Right atrium auricular region (tissue), 2 donors: ENCODE measurements at places on chromosomes 4 and X.

DNA sequence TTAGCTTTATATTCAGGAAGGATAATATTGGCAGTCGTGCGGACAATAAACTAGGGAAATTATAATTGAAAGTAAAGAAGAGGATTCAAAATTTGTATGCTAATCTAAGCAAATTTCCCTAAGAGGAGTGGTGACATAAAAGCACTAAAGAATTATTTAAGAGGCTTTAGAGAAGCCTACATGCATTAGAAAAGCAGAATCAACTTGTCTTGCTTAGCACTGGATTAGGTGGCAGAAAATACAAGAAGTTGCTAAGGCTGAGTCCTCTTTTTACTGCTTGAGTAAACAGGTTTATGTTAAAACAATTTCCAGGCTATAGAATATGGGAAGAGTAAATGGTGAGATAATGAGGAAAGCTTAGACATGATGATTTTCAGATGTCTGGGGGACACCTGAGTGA, 991.5 kb downstream of the PCDH18 start:
- DNase-seq, result no peak
- H3K27me3 ChIP-seq, result no peaks in the 10 kb centered on the region
- no peak overlapping the region for H3K4me3 ChIP-seq
- no peak overlapping the region for H3K27ac ChIP-seq
- H3K36me3 ChIP-seq, result no peaks in the 10 kb centered on the region
- no peaks in the 10 kb centered on the region for H3K4me1 ChIP-seq

DNA sequence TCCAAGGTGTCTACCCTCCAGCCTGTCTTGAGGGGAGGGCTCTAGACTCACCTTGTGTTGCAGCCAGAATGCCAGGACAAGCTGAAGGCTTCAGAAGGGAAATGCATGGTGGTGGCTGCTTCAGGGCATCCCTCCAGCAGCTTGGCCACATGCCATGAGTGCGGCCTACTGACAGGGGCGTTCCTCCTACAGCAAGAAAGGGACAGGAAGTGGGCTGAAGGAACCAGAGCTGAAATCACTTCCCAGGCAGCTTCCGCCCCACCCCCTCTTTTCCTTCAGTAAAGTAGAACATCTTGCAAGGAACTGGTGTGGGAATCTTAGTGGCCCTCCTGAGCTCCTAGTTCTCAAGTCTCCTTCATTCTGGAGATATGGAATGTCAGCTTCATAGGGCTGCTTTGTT, 167.5 kb upstream of the DGKK start:
- DNase-seq, result no peak
- H3K36me3 ChIP-seq, result peaks cover 11% of the 10 kb centered on the region
- no peak overlapping the region for H3K4me3 ChIP-seq
- peaks cover 16% of the 10 kb centered on the region for H3K4me1 ChIP-seq

- H3K36me3 ChIP-seq, result no peaks in the 10 kb centered on the region
- H3K27ac ChIP-seq, result no peak overlapping the region
- H3K4me1 ChIP-seq, result peaks cover 27% of the 10 kb centered on the region
- no peaks in the 10 kb centered on the region for H3K27me3 ChIP-seq
- H3K4me3 ChIP-seq, result no peak overlapping the region
- DNase-seq, result no peak
These were observed 3.0 kb downstream of the STOX2 start for GRCh38 chr4:183907871-183908683.

- H3K36me3 ChIP-seq, result no peaks in the 10 kb centered on the region
- H3K4me1 ChIP-seq, result no peaks in the 10 kb centered on the region
- H3K27me3 ChIP-seq, result no peaks in the 10 kb centered on the region
- DNase-seq, result no peak
- no peak overlapping the region for H3K4me3 ChIP-seq
These were observed 74.6 kb downstream of the LEF1 start for GRCh38 chr4:108094131-108094530.

DNA sequence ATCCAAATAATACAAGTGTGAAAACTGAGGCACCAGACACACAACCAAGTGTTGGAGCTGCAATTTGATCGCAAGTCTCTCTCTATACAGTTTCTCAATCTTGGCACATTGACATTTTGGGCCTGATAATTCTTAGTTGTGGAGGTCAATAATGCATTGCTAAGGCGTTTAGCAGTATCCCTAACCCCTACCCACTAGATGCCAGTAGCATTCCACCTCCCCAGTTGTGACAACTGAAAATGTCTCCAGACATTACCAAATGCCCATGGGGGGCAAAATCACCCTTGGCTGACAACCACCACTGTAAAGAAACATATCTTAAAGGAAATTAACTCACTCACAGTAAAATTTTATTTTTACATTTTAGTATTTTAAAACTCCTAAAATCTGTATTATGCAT, 4.2 kb downstream of the NR3C2 start:
- no peak overlapping the region for H3K4me3 ChIP-seq
- no peak for DNase-seq
- H3K27ac ChIP-seq, result no peak overlapping the region
- H3K27me3 ChIP-seq, result no peaks in the 10 kb centered on the region
- peaks cover 62% of the 10 kb centered on the region for H3K4me1 ChIP-seq
- H3K36me3 ChIP-seq, result no peaks in the 10 kb centered on the region
